Stimulated activated CD4-positive, alpha-beta T cell treated with anti-CD3 and anti-CD28 coated beads, Interleukin-4, amount 100 ng/mL, for 4 hours (primary cell): ENCODE measurements at places on chromosomes 3 and 15.

DNA sequence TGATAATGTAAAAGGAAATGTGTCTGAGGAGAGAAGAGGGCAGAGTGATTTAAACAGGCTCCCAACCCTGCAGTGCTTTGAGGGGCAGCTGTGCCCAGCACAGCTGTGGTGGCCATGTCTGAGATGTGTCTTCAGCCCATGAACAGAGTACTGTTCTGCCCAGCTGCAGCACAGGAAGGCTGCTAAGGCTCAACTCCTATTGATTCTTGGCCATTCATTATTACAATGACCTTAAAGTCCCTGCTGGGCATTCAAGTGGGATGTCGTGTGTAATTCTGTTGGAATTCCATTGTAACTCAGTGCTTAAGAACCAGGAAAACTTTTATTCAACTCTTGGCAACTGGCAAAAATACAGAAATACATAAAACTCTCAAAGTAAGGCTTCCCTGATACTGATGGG is 229.3 kb downstream of the MCTP2 start:
- DNase-seq = no peak

DNA sequence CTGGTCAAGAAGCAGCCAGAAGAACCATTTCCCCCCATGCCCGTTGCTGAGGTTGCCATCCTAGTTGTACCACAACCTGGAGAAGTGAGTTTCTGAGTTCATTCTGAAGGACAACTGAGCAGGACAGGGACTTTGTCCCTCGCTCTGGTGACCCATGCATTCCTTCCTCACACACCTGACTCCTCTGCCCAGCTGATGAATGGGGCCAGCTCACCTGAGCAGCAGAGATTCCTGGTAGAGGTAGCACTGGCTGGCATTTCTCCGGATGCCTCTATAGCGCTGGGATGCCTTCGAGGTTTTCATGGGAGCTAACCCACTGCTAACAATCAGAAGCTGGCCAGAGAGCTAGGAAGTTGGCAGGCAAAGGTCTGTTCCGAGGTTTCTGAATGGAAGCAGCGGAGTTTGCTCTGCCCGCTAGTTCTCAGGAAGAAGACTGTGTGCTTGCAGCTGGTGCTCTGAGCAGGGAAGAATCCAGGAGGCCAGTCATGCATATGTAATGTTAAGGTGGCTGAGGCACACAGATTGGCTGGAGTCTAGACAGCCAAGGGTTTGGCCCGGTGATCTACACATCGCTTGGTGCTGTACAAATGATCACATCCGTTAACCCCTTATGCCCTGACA is at the start of gene TMC3:
Gene TMC3, minus strand, starts transcription at position 439 of the 621 bp plus-strand sequence. Its CDS starts 136 bp downstream, at position 303.
- no peak for DNase-seq

DNA sequence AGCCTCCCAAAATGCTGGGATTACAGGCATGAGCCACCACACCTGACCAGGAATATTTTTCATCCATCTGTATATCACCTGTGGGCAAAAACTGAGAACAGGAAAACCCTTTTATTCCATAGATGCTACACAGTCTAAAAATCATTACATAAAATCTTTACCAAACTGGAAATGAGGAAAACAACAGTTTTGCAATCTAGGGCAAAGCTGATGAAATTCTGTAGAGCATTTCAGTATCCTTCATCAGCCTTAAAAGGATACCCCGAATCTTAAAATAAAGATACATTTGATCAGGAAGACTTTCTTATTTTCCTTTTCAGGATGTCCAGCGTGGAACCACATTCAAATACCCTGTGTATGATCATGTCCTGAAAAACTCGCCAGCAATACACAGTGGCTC is 7.1 kb downstream of the SIAH2 start:
- no peak for DNase-seq

- no peak for DNase-seq
These were observed 68.6 kb upstream of the EPHA3 start for GRCh38 chr3:89038869-89039268.

GRCh38 chr3:6965881-6966280 is 105.0 kb downstream of the GRM7 start:
- no peak for DNase-seq

GRCh38 chr3:194730365-194730764 is 44.7 kb downstream of the FAM43A start:
- DNase-seq = no peak

- no peak for DNase-seq
These were observed 52.8 kb downstream of the FAM43A start for GRCh38 chr3:194738254-194739093.

DNA sequence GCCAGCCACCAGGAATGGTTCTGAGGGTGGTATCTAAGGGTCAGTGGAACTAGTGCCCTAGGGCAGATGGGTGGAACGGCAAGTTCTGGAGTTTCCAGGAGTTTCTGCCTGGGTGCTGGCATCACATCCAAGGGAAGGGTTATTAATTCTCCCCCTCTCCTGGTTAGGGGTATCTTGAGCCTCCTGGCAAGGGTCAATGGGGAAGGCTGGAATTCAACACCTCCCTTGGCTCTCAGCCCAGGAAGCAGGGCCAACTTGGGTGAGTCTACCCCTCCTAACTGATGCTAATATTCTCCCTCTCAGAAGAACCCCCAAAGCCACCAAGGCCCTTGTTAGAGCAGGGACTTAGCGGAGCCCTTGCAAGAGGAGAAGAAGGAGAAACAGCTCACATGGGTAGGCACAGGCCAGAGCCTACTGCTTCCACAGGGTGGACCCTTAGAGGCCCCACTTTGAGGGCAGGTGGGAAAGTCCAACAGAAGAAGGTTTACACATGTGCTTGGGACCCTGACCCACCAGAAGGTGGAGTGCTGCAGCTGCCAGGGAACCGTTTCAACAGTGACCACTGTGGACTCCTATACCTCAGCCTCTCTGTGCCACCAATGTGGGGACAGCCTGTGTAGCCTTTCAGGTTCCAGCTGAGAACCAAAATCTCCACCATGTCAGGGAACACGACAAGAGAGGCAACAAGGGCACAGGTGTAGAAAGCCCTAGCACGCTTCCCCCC is 3.3 kb downstream of the TMEM115 start:
- no peak for DNase-seq

GRCh38 chr15:77085297-77085696 is 14.4 kb upstream of the TSPAN3 start:
- no peak for DNase-seq

- no peak for DNase-seq
These were observed 823.0 kb downstream of the CADM2 start for GRCh38 chr3:85781806-85782205.

- DNase-seq = no peak
These were observed 6.0 kb downstream of the CHCHD4 start for GRCh38 chr3:14118400-14119381.

GRCh38 chr3:24086206-24086605 is 141.1 kb downstream of the NR1D2 start:
- DNase-seq = no peak

- no peak for DNase-seq
These were observed 82.7 kb upstream of the SOX2 start for GRCh38 chr3:181629029-181629428.

- DNase-seq = no peak
These were observed 204.1 kb upstream of the DPH6 start for GRCh38 chr15:35750051-35750450.

- DNase-seq = no peak
These were observed 253.4 kb upstream of the LRRC3B start for GRCh38 chr3:26369133-26369532.

DNA sequence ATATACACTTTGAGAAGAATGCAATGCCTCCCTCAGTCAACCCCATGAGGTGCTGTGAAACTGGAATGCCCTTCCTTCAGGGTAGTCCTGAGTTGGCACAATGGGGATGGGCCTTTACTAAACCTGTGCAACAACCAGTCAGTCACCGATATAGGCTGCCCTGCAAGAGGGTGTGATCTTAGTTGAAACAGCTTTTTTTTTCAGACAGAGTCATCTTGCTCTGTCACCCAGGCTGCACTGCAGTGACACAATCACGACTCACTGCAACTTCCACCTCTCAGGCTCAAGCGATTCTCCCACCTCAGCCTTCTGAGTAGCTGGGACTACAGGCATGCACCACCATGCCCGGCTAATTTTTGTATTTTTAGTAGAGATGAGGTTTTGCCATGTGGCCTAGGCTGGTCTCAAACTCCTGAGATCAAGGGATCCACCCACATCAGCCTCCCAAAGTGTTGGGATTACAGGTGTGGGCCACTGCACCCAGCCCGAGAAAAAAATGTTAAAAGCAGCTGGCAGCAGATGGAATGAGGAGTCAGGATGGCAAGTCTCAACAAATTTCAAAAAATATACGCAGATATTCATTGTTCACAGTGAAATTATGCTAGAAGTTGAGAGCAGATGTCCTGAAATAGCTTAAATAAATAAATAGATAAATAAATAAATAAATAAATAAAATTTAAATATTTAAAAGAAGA is 31.8 kb downstream of the MYO5A start:
- DNase-seq = peak; percentile 51

DNA sequence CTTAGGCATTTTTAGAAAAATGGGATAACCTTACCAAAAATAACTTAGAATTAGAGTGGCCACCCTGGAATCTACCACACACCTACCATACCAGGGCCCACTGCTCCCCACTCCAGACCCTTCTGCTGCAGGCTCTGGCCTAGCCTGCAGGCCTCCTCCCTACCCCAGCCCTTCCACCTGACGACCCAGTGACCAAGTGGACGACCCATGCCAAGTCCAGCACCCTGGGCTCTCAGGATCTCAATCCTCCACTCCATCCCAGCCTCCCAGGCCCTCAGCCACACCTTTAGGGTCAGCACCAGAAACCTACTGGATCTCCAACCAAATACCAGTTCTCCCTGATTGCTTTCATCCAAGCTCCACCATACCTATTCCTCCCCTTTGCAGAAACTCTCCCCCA is 145.8 kb downstream of the TPRA1 start:
- DNase-seq = no peak

DNA sequence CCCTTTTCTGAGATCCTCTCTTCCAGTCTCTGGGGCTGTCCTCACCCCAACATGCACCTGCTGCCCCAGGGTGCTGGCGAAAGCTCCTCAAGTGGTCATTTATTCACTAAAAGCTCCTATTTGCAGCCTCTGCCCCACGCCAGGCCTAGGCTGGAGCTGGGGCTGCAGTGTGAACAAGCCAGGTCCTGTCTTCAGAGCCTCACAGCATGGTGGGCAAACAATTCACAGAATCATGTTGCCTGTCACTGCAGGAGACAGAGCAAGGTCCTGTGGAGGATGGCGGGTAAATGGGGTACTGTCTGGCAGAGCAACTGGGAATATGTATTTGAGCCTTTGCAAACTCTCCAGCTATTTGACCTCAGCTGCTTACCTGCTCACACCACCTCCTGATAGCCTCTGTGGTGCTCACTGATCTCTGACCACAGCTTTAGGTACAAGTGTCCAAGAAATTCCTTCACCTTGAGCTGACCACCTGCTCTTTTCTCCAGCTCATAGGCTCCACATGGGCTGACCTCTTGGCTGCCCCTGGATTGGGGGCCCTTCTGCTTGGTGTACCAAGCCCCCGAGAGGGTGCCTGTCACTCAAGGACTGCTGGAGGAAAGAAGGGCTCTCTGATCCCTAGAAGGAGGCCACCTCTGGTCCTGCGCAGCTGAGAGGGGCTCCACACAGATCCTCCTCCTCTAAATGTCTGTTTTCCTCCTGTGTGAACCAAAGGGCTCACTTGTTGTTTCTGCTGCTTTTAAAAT is 35.6 kb downstream of the AMOTL2 start:
- no peak for DNase-seq

- no peak for DNase-seq
These were observed 46.4 kb downstream of the GATM start for GRCh38 chr15:45331972-45332371.

DNA sequence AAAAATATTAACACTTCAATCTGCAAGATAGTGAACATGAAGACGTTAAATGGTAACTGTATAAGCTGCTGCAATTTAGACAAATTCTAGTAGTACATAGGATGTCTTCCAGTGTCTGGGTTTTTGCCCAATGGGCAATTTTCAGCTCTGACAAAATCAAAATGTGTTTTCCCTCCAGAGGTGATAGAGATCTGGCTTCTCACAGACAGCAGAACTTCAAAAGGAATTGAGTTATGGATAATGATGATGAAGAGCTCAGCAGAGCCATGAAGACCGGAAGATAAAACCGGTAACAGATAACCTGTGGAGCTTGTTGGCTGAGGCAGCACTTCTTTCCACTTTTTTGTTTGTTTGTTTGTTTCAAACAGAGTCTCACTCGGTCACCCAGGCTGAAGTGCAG is 89.4 kb upstream of the NTRK3 start:
- no peak for DNase-seq

GRCh38 chr3:119011528-119011927 is 23.1 kb downstream of the IGSF11 start:
- DNase-seq = no peak

GRCh38 chr3:150747886-150748683 is 14.9 kb downstream of the SIAH2 start:
- no peak for DNase-seq

GRCh38 chr15:70794596-70795310 is 31.4 kb upstream of the UACA start:
- no peak for DNase-seq

- DNase-seq = no peak
These were observed 87.7 kb upstream of the DCLK3 start for GRCh38 chr3:36852071-36852470.

DNA sequence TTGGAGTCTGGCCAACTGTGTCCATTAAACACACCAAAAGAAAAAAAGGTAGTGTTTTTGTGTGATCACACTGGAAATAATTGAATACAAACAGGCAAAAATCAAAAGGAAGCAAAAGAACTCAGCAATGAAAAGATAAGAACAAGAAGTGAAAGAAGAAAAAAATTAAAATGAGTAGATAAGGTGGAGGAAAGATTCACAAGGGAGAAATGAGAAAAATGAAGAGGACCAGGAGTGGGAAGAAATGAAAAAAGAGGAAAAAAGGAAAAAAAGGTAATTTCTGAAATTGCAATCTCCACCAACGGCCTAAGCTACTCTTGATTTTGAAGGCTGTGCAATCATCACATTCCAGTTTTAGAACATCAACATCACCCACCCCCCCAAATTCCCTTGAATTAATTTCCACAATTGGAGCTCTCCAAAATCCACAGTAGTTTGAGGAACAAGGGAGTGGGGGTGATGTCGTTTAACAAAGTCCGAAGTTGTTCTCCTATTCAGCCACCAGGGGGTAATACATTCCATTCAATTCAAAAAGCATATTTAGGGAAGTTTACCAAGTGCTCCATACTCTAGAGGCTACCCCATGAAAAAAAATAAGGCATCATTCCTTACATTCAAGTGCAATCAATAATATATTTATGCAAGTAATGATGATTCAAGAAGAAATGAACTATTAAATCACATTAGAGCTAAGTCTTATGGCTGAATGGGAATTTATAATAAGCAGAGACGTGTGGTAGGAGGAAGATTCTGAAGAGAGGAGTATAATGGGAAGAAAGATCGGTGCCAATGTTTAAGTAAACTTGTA is 37.4 kb downstream of the ZNF860 start:
- no peak for DNase-seq

GRCh38 chr3:130084436-130084980 is 2.9 kb downstream of the ALG1L2 start:
- no peak for DNase-seq

DNA sequence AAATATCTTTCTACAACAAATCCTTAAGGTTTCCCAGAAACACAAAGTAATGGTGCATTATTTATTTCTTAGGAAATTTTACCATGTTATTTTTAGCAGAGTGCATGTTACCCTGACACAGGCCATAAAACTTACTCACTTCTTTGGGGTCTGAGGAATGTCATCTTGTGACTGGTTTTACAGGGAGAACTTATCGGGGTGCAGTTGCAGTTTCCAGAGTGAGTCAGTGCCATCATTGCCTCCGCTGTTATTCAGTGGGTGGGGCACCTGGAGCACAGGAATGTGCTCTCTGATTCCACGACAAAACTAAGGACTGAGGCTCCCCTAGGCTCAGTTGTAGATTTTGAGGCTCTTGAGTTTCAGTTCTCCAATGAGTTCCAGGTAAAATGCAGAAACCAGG is 11.1 kb upstream of the GREM1 start:
- no peak for DNase-seq

- DNase-seq = no peak
These were observed 7.1 kb downstream of the COL8A1 start for GRCh38 chr3:99645277-99646106.
